ENCODE measurements at places on chromosomes 3 and 15.

GRCh38 chr15:69141286-69141701, 19.1 kb upstream of the GLCE start:
- ATAC-seq = peak; percentile 66

- ATAC-seq = no peak
Observed at GRCh38 chr3:60720736-60721135, 530.5 kb downstream of the FHIT start.

DNA sequence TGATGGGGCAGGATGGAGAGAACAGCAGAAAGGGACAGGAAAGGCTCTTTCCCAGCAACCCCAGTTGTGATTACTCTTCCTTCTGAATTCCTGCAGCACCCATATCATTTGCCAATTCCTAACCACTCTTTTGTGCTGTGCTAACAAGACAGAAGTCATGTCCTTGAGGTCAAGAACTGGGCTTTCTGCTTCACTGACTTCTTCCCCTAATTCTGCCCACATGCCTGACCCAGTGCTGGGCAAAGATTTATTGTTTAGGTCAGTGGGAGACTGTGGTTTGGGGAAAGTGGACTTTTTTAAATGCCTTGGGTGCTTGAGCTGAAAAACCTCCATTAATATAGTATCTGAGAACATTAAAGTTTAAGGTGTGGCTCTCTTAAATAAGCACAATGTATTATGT, 4.2 kb upstream of the EFCAB12 start:
- ATAC-seq = no peak

- no peak for ATAC-seq
Observed at GRCh38 chr15:47377465-47377864, 339.8 kb upstream of the SEMA6D start.

GRCh38 chr3:79268422-79268821, 499.4 kb downstream of the ROBO1 start:
- no peak for ATAC-seq

- ATAC-seq = no peak
Observed at GRCh38 chr15:39752246-39752645, 30.4 kb downstream of the FSIP1 start.

DNA sequence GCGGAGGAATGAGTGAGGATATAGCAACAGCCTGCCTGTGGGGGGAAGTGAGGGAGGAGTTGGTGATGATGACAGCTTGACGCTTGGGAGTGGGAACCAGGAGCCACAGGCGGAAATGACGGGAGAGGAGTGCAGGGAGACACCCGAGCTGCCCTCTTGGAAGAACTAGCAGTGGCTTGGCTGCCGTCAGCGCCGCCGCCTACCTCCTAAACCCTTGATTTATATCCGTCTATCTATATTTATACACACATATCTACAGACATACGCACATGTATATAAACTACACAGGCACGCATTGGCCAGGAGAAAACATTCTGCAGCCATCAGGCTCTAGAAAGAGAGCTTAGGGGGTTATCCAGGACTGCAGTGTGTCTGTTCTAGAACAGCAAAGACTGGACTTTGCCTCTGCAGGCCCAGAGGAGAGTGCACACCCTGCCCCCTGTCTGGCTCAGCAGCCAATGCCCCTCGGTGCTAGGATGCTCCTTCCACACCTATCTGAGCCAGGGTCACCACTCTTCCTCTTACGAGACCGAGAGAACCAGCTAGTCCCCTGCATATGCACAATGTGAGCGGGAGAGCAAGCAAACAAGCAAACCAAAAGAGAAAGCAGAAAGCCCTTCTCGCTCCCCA, 45.3 kb upstream of the MAGEF1 start:
- no peak for ATAC-seq

- no peak for ATAC-seq
Observed at GRCh38 chr15:80507131-80507530, 102.9 kb downstream of the ARNT2 start.

- ATAC-seq = no peak
Observed at GRCh38 chr3:189355115-189355480, 183.3 kb downstream of the TPRG1 start.

DNA sequence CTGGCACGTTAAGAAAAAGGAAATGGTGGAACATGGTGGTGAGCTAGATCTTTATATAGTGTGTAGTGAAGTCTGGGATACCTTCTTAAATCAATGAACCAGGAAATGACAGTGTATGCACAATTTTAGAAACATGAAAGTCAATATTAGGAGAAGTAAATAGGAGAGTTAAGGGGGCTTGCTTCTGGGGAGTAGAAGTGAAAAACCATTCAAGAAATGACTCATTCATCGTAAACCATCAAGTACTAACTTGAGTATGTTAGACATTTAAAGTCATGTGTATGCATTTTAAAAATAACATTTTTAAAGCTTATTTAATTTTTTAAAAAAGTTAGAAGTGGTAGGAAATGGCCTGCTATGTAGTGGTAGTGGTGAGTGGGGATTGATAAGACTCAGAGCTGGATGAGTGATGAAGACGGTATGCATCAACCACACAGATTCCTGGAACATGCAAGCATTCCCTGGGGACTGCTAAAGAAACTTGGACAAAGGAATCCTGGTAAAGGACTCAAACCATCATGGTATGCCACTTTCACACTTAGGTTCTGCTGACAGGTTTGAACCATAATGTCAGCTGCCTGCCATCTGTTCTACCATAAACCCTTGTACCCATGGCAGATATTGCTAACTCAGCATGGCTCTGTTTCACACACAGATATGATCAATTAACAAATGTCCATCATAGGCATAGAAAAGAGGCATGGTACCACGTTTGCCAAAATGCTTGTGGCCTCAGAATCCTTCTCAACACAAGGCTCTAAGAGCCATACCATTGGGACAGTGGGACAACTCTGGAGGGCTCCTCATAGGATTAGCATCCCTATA, 28.9 kb upstream of the MITF start:
- ATAC-seq = no peak

DNA sequence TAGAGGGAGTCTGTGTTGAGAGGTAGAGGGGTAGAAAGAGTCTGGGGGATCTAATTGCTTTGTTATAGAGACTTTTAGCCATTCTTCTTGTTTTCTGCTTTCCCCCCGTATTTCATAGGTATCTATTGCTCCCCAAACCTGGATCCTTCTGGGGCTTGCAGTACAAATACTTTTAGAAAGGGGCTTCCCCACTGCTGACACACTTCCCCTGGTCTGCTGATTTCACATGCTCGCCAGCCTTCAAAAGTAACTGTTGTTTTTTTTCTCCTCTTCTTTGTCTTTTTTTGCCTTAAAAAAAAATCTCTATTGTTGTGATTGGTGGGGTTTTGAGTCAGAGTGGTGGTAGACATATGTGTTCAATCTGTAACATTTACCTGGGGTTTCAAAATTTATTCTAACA, 300.6 kb upstream of the AZI2 start:
- ATAC-seq = no peak

DNA sequence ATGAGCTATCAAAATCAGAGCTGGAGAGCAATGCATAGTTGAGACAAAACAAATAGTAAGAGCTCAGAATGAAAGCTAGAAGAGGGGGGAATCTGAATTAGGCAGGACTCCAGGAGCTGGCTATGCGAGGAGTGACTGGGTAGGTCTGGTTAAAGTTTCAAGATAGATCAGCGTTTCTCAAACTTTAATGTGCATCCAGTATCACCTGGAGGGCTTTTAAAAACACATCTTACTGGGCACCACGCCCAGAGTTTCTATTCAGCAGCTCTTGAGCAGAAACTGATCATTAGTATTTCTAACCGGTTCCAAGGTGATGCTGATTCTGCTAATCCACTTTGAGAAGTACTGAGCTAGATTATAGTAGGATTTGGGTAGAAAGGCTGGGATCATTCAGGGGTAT, 96.2 kb upstream of the ACP3 start:
- ATAC-seq = no peak

- no peak for ATAC-seq
Observed at GRCh38 chr15:78621810-78622402, 1.1 kb upstream of the CHRNA3 start.
